ENCODE measurements at places on chromosomes 12 and 14.

DNA sequence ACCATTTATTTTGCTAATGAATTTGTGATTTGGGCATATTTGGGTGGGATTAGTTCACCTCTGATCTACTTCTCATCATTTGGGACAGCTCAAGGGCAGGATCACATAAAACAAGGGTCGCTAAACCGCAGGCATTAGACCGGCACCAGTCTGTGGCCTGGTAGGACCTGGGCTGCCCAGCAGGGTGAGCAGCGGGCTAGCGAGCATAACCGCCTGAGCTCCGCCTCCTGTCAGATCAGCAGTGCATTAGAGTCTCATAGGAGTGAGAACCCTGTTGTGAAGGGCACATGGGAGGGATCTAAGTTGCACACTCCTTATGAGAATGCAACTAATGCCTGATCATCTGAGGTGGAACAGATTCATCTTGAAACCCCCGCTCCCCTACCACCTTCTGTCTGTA lies 785.3 kb downstream of the TRHDE start:
- DNase-seq, result no peak

DNA sequence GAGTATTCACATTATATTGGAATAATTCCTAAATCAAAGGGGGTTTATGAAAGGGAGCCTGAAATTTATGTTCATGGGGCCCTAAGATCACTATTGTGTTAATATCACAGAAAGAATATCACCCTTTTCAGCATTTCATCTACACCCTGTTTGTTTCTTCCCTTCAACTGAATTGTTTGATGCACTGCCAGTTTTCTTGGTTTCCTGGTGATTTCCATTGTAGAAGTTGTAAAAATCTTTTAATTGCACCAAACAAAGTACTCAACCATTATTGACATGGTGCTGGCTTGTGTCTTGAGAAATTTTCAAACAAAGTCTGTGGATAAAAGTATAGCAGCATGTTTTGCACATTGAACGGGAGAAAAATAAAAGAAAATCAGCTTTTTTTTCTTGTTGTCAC lies 154.8 kb upstream of the PRKD1 start:
- DNase-seq, result no peak

- no peak for DNase-seq
Measured at GRCh38 chr14:99968941-99969340, 96.3 kb upstream of the EVL start.

DNA sequence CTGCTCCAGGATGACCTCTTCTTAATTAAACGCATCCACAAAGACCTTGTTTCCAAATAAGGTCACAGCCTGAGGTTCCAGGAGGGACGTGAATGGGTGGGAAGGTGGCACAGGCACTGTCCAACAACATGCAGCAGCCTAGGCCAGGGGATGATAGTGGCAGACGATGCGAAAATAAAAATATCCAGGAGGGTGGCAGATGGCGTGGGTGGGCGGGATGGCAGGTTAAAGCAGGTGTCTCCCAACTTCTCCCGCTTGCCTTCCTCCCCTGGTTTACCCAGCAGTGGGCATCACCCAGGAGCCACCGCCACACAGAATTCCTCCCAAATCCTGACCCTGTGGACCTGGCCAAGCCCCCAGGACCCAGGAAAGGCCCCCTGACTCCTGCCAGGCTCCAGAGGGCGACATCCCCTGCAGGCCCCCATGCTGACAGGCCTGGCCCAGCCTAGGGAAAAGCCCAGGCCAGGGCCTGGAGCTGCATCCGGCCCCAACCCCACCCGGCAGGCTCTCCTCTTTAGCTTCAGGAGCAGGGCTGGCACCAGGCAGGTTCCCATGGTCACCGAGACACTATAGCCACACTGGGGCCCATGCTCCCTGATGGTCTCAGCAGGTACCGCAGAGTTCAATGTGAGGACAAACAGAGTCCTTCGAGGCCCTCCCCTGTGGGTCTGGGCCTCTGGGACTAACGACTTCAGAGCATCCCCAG lies 9.7 kb downstream of the NCOR2 start:
- DNase-seq, result no peak

GRCh38 chr14:102602421-102603292 lies 10.2 kb downstream of the RCOR1 start:
- DNase-seq, result no peak

DNA sequence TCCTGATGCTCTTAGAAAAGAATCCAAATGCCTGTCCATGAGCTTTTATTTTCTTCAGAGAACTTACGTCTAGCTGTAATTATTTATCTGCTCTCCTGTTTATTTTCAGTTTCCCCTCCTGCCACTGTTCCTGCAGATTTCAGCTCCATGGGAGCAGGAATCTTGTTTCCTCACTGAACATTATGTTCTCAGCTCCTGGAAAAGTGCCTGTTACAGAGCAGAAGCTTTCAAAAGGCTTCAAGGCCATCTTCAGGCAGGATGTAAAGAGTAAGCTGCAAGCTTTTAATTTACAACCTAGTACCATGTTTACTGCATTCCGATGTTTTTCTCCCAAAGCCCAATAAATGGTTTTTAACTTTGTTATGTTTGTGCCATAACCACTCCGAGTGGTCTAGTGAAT lies 98.4 kb upstream of the BTG1 start:
- no peak for DNase-seq

DNA sequence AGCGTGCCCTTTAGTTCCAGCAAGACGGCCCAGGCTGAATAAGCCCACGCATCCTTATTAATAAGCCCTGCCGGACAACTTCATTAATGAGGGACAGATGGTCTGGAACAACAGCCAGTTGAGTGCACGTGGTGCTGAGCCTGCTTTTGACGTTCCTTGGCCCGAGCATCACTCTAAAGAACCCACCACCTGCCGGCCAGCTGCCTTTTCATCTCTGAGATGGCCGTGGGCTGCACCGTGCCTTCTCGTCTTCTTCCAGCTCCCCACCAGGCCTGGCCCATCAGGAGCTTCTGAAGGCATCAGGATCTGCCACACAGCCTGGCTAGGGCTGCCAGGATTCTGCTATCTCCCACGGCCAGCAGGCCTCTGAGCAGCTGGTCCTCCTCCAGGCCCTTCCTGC lies 80.0 kb downstream of the AACS start:
- DNase-seq, result no peak

GRCh38 chr12:25286837-25287236 lies 36.1 kb upstream of the KRAS start:
- no peak for DNase-seq

- DNase-seq, result no peak
Measured at GRCh38 chr14:50816395-50817047, 14.4 kb downstream of the NIN start.

DNA sequence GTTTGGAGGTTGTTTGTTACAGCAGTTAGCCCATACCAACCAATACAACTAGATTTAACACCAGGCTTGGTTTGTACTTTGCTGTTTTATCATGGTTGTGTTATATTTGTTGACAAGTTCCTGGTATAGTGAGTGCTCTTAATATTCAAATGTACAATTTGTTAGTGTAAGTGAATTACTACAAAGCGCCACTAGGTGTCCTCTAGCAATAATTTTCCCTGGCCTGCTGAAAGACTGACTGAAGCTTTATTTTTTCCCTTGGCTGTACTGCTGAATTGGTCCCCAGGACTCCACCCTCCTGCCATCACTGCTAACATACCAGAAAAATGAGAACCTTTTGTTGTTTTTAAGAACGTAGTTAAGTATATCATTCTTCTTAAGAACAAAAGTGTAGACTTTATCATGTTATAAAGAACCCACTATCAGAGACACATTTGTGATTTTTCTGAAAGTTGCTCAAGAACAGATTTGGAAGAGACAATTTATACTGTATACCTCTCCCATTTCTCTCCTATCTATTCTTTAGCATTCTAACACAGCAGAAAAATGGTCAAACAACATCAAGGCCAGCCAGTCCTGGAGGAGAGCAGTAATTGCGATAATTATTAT lies 75.3 kb upstream of the FAR2 start:
- no peak for DNase-seq

DNA sequence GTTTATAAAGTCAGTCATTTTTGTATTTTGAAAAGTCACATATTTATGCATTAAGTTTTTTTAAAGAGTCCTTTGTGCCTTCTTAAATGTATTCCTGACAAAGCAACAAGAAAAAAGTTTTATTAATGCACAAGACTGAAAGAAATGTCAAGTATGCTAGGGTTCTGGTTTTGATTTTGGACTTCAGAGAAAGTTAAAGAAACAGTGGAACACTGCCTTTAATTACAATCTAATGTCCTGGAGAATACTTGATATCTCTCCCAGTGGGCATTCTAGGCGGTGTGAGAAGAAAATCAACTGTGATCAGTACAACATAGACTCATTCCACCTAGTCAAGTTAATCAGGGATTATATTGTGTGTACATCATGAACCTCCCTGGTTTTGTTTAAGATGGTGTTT lies 49.9 kb downstream of the PRICKLE1 start:
- no peak for DNase-seq

DNA sequence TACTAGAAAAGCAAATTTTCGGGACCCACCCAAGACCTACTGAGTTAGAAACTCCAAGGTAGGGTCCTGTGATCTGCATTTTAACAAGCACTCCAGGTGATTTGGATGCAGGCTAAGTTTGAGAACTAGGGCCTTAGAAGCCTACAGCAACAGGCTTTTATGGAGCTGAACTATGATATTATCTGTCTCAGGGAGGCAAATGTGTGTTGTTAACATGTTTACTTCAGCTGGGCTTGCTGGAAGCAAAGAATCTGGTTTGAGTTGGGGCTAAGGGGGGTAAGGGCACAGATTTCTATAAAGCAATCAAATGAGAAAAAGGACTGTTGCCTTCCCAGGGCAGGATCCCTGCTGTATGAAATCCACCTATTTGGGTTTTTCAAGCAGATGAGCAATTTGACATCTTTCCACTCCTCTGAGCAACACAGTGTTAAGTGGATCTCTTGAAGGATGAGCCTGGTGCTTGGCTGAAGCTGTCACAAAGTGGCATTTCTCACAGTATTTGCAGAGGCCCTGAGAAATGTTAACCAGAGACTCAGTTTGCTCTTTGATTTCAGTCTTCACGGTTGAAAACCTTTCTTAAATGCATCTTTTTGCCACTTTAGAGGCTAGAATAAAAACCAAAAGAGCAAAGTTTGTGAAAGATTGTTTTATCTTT lies 36.2 kb upstream of the SOCS2 start:
- no peak for DNase-seq

- no peak for DNase-seq
Measured at GRCh38 chr12:105267711-105268110, 31.7 kb upstream of the APPL2 start.

DNA sequence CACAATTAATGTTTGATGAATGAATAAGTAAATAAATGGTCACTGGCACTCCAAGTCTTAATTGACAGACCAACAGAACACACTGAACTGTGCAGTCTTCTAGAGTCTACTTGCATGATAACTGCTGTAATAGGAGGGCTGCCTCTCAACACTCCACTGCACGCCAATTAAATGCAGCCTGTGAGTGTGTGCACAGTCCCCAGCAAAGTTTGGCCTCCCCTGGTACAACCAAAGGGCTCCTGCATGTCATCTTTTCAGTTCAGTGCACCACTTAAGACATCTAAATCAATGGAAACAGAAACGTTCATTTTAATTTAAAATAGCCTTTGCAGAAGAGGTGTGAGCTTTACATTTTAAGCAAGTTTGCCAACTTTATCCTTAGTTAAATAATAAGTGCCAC lies 121.7 kb upstream of the USP15 start:
- DNase-seq, result no peak

DNA sequence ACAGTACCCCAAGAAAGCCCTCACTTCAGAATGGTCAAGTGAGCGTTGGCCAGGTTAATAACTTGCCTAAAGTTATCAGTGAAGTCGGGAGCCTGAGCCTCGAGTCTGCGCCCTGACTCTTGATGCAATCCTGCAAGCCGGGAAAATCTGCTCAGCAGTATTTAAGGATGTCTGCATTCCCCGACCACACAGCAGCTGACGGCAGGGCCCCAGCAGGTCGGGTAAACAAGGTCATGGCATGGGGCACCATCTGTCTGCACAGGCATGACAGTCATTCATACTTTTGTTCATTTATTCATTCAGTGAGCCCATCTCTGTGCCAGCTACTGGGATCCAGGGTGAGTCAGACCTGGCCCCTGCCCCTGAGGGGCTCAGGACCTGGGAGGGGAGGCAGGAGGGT lies 11.1 kb downstream of the ABCB9 start:
- DNase-seq, result no peak

DNA sequence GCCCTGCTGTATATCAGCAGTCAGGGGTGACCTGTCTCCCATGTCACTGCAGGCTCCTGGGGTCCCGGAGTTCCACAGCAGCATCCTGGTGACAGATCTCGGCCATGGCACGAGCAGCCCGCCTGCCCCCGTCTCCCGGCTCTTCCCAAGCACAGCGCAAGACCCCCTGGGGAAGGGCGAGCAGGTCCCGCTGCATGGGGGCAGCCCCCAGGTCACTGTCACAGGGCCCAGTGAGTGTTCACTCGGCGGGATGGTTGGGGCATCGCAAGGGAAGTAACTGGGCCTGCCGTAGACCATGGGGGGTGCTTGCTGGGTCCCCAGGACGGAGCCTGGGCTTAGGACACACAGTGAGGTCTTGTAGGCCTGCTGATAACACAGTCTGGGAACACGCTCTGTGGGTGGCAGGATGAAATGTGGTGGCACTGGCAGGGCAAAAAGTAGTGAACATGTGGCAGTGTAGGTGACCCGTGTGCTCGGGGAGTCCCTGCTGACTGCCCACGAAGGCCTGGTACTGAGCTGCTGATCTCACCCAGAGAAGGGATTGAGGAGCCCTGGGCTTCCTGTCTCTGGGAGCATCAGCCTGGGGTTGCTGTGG lies 38.5 kb downstream of the IL31 start:
- DNase-seq, result no peak

GRCh38 chr12:54662026-54662425 lies 13.9 kb upstream of the DCD start:
- no peak for DNase-seq

- DNase-seq, result no peak
Measured at GRCh38 chr14:105422695-105423487, 3.3 kb downstream of the MTA1 start.

DNA sequence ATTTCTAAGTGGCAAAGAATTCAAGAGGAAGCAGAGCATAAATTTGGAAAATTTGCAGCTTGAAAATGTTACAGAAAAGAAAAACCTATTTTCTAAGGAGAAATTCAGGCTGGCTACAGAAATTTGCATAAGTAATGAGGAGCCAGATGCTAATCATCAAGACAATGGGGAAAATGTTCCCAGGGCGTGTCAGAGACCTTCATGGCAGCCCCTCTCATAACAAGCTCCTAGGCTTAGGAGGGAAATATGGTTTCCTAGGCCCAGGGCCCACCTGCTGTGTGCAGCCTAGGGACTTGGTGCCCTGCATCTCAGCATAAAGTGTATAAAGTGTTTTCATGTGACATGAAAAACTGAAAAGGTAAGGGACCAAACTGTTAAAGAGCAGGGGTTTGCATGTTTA lies 1796.3 kb upstream of the FLRT2 start:
- DNase-seq, result no peak

DNA sequence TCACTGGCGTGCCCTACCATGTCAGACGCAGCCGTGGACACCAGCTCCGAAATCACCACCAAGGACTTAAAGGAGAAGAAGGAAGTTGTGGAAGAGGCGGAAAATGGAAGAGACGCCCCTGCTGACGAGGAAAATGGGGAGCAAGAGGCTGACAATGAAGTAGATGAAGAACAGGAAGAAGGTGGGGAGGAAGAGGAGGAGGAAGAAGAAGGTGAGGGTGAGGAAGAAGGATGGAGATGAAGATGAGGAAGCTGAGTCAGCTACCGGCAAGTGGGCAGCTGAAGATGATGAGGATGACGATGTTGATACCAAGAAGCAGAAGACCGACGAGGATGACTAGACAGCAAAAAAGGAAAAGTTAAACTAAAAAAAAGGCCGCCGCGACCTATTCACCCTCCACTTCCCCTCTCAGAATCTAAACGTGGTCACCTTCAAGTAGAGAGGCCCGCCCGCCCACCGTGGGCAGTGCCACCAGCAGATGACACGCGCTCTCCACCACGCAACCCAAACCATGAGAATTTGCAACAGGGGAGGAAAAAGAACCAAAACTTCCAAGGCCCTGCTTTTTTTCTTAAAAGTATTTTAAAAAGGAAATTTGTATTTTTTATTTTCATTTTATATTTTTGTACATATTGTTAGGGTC lies 13.2 kb downstream of the TRIP11 start:
- peak; percentile 11 for DNase-seq

All from stimulated activated CD4-positive, alpha-beta T cell treated with anti-CD3 and anti-CD28 coated beads, TNF-alpha, amount 100 ng/mL, for 24 hours (primary cell).